Stimulated activated CD4-positive, alpha-beta T cell treated with anti-CD3 and anti-CD28 coated beads, Interleukin-15, amount 100 ng/mL, for 1 hour (primary cell): ENCODE measurements at places on chromosomes 4 and X.

DNA sequence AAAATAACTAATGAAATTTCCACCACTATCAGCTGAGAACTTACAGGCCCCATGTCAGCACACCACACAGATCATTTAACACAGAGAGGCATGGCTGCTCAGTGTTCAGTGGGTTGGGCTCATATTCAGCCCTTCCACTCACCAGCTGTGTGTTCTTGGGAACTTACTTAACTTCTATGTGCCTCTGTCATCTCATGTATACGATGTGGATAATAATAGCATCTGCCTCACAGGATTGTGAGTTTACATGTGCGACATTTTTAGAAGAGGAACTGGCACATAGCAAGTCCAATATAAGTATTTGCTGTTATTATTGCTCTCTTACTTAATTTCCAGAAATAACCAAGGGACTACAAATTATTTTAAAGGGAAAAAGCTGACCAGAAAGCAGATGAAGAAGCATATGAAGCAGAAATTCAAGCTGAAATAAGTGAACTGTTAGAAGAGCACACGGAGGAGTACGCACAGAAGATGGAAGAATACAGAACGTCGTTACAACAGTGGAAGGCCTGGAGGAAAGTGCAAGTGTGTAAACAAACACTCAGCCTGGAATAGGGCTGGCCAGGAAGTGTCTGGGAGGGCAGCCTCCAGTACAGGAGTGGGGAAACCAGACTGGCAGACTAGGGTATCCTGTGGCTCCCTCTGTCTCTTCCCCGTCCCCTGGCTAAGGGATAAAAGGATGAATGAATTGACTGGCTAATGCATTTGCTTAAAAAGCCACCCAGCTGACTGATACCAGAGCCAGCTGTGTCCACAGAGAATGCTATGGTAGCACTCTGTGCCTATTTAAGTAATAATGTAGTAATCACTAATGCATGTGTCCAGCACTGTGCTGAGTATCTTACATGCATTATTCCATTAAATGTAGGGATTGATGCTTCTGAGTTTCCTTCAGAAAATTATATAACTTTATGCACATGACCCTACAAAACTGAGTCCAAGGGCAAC is 67.1 kb downstream of the CC2D2A start:
- no peak for DNase-seq

DNA sequence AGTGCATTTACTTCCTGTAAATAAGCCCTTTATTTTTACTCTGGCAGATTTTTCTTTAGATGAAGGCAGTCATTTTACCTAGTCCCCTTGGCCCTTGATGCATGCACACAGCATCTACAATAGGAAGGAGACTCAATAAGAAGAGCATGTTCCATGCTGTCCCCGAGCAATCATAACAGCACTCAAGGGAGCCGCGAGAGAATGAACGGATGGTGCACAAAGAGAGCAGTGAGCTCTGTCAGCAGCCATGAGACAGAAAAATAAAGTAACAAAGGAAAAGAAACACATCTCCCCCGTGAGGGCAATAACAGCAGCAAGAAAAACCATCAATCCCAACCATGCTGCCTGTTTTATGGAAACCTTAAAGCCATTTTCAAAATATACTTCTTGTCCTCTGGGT is 11.9 kb downstream of the SMIM31 start:
- no peak for DNase-seq

- no peak for DNase-seq
Observed at GRCh38 chr4:131093303-131093702, 1997.4 kb downstream of the C4orf33 start.

GRCh38 chr4:129223945-129224344 is 128.0 kb downstream of the C4orf33 start:
- DNase-seq: no peak

- no peak for DNase-seq
Observed at GRCh38 chr4:80172203-80172602, 25.1 kb upstream of the PRDM8 start.

DNA sequence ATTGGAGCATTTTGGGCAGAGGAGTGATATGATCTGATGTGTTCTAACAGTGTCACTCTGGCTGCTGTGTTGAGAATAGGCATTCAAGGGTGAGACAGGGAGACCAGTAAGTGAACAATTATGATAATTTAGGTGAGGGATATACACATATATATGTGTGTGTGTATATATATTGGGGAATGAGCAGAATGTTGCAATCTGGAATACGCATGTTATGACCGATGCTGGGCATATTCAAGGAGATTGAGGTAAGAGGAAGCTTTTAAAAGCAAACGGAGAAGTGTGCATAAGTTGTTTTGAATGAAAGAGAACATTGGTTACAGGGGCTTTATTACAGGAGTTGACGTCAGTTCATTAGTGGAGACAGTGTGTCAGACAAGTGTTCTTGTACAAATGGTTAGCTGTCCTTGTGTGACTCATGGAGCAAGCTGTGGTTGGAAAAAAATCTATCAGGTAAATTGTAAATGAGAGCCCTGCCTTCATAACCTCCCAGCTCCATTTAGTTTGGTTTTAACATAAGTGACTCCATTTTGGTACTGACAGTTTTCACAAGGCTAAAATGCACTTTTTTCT is 442.5 kb upstream of the LCORL start:
- DNase-seq: no peak

DNA sequence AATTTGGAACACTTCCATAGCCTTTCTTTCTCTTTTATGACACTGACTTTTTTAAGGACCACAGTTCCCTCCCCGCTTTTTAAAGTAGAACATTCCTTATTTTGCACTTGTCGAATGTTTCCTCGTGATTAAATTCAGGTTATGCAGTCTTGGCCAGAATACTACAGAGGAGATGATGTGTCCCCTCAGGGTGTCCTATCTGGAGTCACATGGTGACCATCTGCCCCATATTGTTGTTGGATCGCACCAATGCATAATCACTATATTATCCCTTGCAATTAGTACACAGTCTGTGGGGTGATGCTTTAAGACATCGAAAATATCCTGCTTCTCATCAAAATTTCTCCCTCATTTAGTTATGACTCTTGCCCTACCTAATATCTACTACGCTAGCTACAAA is 27.4 kb downstream of the WDFY3 start:
- no peak for DNase-seq

GRCh38 chrX:22378296-22378695 is 105.6 kb downstream of the CBLL2 start:
- no peak for DNase-seq

GRCh38 chrX:42530027-42530426 is 247.9 kb downstream of the PPP1R2C start:
- DNase-seq: no peak

- DNase-seq: no peak
Observed at GRCh38 chrX:57951666-57952319, 41.5 kb upstream of the ZXDA start.

GRCh38 chr4:113144091-113144490 is 94.6 kb downstream of the ANK2 start:
- no peak for DNase-seq

GRCh38 chrX:118596390-118596789 is 100.8 kb downstream of the DOCK11 start:
- DNase-seq: no peak

DNA sequence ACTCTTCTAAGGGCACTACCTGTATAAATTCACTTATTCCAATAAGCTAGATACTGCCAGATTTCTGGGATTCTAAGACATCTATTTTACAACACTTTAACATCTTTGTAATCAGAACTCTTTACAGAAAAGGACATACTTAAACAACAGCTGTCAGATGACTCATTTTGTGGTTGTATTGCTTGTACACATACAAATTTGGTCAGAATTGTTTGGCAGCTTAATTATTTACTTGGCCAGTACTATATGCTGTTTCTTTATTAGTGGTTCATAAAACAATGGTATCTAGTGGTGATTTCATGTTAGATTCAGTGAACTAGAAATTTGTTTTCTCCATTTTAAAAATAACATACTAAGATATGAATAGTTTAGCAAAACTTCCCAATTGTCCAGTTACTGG is 27.2 kb downstream of the PALLD start:
- DNase-seq: no peak

- DNase-seq: no peak
Observed at GRCh38 chr4:150771382-150771781, 189.4 kb downstream of the MAB21L2 start.

GRCh38 chr4:133084421-133084820 is 64.7 kb upstream of the PCDH10 start:
- no peak for DNase-seq

- no peak for DNase-seq
Observed at GRCh38 chr4:117514391-117515175, 429.2 kb upstream of the TRAM1L1 start.

- no peak for DNase-seq
Observed at GRCh38 chr4:102345795-102346100, 466 bp upstream of the SLC39A8 start.

GRCh38 chrX:34658326-34658725 is 1.2 kb upstream of the TMEM47 start:
- no peak for DNase-seq

- DNase-seq: no peak
Observed at GRCh38 chr4:66606908-66607307, 936.6 kb upstream of the EPHA5 start.

DNA sequence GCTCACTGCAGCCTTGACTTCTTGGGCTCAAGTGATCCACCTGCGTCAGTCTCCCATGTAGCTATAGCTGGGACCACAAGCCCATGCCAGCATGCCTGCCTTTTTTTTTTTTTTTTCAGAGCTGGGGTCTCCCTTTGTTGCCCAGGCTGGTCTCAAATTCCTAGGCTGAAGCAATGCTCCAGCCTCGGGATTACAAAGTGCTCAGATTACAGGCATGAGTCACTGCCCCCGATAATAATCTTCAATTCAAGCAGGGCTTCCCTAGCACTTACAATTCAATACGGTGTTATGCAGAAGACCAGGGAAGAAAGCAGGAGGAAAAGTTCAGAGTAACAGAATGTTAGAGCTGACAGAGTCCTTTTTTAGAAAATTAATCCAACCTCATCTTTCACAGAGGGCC is 26.1 kb downstream of the OTOP1 start:
- DNase-seq: no peak

GRCh38 chr4:169189372-169189771 is 81.4 kb downstream of the SH3RF1 start:
- DNase-seq: no peak

GRCh38 chr4:159685340-159686092 is 582.6 kb downstream of the RAPGEF2 start:
- no peak for DNase-seq

DNA sequence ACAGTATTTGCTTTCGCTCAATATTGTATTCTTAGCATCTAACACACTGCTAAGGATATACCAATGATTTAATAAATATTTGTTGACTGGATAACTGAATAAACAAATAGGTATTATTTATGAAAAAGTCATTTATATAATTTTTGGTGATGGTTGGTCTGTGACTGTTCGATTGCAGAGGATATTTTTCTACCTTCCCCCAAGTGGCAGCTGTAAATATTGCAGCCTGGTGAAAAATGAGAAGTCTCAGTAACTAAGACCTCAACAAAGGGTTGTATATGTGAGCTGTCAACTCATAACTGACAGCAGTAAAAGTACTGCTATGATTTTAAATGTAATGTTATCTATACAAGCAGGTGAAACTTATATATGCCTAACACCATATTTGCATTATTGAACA is 36.0 kb downstream of the HTR2C start:
- DNase-seq: no peak

- no peak for DNase-seq
Observed at GRCh38 chrX:43556207-43556606, 99.9 kb upstream of the MAOA start.

DNA sequence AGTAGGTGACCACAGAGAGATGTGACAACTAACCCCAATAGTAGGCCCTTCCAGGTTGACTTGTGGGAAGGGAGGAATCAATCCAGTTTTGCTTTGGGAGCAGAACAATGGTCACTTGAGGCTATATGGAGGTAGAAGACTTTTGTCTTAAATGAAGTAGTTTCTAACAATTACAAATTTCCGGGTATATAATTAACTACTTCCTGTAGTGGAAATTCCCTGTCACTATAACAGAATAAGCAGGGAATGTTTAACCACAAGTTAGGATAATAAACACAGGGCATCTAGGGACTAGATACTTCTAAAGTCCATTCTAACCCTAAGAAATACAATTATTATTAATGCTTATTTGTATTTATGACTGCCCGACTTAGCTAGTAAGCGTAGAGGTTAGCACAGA is 99.0 kb upstream of the TRPC3 start:
- no peak for DNase-seq

DNA sequence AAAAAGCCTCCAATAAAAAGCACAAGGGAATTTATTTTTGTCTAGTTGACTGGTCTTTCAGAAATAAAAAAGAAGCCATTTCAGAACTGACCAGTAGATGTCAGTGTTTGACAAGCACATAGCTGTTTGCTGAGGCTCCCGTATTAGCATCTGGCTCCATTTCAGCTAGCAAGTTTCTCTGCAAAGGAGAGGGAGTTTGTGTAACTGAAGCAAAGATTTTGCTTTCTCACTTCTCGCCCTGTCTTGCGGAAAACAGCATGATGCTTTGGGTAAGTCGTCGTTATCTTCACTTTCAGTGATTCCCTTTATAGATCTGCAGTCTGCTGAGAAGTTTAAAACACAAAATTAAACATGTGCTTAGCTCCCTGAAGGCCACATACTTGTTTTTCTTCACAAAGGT is 85.5 kb downstream of the CT47B1 start:
- no peak for DNase-seq

GRCh38 chr4:138909587-138909986 is 106.0 kb upstream of the NOCT start:
- no peak for DNase-seq

GRCh38 chr4:107006218-107006617 is 29.9 kb downstream of the DKK2 start:
- DNase-seq: no peak

- no peak for DNase-seq
Observed at GRCh38 chr4:15253349-15253748, 174.5 kb upstream of the C1QTNF7 start.

DNA sequence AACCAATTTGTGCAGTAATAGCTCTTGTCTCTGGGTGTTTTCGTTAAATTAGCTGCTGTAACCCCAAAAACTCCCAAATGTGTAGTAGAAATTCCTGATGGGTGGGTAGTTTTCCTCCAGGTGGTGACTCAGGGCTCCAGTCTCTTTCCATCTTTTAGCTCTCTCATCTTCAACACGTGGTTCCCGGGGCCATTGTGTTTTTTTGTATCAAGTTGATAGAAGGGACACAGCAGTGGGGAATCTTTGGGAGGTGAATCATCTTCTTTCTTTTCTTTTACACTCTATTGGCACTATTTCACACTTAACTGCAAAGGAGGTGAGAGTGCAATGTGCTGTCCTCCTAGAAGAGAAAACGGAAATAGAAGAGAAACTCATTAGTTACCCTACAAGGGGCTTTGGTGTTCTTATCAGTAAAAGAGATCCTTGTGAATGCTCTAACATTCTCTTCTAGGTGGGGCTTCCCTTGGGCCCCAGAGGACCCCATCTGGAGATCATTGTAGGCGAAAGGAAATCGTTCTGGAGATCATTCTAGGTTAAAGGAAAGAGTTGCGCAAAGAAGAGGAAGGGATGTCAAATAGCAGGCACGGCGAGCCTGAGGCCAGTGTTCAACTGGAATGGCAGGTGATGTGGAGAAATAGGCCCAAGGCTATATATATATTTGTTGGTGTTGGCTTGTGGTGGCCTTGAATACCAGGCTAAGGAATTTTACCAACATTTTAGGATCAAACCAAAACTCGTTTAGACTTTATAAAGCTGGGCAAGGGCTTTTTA is 68.2 kb upstream of the ACSL1 start:
- DNase-seq: no peak

- DNase-seq: no peak
Observed at GRCh38 chrX:111353793-111354192, 58.2 kb downstream of the DCX start.
